ENCODE measurements at places on chromosomes 5 and 9.

GRCh38 chr9:127767410-127767809 lies 11.1 kb downstream of the SH2D3C start:
- DNase-seq = no peak

DNA sequence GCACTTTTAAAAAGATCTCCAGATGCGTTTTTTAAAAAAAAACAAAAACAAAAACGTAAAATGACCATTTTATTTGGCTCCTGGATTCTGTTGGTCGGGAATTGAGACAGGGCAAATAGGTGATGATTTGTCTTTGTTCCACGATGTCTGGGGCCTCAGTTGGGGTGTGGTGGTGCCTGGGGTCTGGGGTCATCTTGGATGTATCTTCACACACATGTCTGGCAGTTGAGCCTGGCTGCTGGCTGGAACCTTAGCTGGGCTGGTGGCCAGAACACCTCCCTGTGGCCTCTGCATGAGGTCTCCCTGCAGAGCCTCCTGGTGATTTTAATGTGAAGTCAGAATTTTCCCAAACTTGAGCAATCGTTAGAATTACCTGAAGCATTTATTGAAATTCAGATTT lies 42.5 kb upstream of the BASP1 start:
- no peak for DNase-seq

- no peak for DNase-seq
Observed at GRCh38 chr9:77421506-77422265, 226.4 kb downstream of the GNA14 start.

DNA sequence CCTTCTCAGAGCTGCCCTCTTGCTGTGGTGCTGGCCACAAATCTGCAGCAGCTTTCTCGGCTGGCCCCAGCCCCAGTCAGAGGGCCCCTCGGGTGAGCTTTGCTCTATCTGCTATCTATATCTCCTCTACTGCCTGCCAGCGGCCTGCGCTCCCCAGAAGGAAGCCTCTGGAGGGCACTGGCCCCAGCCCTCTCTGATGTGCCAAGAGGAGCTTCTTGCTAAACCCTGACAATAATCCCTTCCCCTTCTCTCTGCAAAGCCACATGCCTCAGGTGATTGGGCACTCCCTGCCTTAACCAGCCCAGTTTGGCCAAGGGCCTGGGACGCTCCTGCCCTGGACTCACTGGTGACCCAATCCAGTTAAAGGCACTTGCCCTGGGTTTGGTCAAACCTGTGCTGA lies 42.7 kb downstream of the CAMK2A start:
- no peak for DNase-seq

- DNase-seq = no peak
Observed at GRCh38 chr9:1871626-1872419, 143.3 kb upstream of the SMARCA2 start.

- DNase-seq = peak; percentile 42
Observed at GRCh38 chr9:133981589-133981957, 10.6 kb downstream of the VAV2 start.

DNA sequence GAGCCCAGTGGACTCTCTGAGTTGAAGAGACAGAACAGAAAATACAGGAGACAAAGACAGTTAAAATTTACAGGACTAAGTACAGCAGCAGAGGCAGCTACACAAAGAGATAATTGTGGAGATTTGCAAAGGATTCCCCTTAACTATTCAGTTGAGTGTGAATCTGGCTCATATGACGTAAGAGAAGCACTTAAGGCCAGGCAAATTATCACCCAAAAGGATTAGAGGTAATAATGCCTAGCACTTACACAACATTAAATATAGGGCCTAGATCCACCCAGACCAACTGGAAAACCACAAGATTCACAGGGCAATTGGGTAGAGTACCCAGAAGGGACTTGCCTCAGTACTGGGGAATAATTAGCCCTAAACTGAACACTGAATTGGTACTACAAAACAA lies 41.3 kb downstream of the ADAMTS6 start:
- no peak for DNase-seq

DNA sequence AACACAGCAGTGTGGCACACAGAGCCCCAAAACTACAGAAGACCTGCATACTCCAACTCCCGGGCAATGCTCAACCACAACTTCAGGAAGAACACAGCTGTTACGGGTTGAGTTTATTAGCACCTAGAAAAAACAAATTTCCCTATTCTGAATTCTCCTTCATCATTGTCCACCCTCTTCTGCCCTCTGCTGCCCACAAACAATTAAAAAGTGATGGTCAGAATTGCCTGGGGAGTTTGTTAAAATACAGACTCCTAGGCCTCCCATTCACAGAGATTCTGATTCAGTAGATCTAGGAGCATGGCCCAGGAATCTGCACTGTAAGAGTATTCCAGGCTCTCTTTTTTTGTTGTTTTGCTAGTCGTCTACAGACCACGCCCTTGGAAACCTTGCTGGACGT lies 310.6 kb downstream of the NDUFS4 start:
- DNase-seq = no peak

GRCh38 chr9:91196103-91196950 lies 165.4 kb downstream of the AUH start:
- no peak for DNase-seq

DNA sequence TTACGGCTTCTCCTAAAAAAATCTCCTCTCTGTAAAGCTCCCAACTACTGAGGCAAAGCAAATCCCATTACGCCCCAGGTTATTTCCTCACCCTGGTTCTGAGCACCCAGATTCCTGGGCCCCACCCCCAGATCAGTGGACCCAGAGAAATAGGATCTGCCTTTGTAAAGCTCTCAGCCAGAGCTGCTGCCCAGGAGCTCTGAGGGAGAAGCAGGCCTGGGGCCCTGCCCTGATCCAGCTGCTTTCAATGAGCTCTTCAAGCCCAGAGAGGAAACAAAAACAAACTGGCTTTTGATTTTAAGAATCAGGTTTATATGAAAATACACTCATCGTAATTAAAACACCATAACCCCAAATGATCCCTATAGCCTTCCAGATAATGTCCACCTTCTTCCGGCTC lies 124.5 kb downstream of the C5orf15 start:
- no peak for DNase-seq

- no peak for DNase-seq
Observed at GRCh38 chr5:133200256-133200655, 148.4 kb downstream of the HSPA4 start.

- peak; percentile 86 for DNase-seq
Observed at GRCh38 chr9:128420651-128421481, at the start of gene CERCAM. Gene CERCAM, plus strand, starts transcription at chr9:128420857. Its CDS starts 21 bp downstream, at chr9:128420878.

DNA sequence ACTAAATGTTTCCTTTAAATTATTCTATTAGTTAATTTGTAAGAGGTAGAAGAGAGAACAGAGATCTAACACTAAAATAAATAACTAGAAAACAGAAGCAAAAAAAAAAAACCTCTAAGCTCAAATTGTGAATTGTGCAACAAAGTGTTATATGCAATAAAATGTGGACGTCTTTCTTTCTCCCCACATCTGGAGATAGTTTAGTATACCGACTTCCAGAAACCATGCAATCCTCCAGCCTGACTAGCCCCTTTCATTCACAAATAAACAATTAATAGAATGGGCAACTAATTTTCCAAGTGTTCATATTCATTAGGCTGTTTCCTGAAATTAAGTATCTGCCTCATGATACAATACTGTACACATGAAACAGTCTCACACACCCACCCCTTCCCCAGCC lies 258.5 kb downstream of the BNC2 start:
- no peak for DNase-seq

GRCh38 chr9:98501819-98502218 lies 206.9 kb downstream of the GABBR2 start:
- DNase-seq = no peak

DNA sequence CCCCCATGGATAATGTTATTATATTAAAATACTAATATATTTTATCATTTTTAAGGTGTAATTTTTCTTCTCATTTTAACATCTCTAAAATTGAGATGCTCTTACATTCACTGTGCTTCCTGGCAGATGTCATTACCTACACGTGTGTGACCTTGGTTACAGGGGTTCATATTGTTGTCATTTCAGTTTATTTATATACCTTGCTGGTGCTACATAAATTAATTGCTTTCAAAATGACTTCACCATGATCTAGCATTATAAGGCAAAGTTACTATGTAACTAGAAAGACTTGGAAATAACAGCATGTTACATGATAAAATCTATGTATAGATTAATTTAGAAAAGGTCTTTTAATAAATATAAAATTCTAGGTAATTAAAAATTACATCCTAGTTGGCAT lies 60.9 kb downstream of the ARHGEF28 start:
- DNase-seq = no peak

GRCh38 chr9:137689745-137690529 lies 71.1 kb downstream of the EHMT1 start:
- DNase-seq = no peak

- DNase-seq = no peak
Observed at GRCh38 chr5:138470322-138471051, 5.2 kb downstream of the EGR1 start.

- no peak for DNase-seq
Observed at GRCh38 chr9:75960551-75960950, 70.1 kb downstream of the PCSK5 start.

DNA sequence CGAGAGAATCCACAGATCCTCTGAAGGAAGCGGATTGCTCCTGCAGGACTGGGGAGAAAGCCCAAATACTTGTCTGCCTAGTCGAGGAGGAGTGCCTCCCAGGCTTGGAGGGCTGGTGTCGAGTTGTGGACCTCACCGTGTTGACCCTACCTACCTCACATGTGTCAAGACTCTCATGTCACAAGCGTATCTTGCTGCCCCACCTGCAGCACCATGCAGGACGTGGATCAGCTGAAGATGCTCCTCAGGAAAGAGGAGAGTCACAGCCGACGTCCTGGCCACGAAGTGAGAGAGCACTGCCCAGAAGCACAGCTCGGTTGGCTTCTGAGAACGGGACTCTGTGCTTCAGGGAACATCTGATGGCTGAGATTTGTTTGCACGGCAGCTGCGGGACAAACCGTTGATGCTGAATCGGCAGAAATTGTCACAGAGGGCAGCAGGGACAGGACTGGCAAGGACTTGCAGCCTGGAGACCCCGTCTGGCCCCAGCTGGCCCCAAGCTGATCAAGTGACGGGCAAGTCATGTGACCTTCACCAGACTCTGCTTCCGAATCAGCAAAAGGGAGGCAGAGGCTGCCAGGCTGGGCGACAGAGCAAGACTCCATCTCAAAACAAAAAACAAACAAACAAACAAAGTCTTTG lies 119.1 kb upstream of the ITGA1 start:
- DNase-seq = peak; percentile 62

GRCh38 chr9:4417578-4418325 lies 72.5 kb upstream of the SLC1A1 start:
- DNase-seq = no peak

DNA sequence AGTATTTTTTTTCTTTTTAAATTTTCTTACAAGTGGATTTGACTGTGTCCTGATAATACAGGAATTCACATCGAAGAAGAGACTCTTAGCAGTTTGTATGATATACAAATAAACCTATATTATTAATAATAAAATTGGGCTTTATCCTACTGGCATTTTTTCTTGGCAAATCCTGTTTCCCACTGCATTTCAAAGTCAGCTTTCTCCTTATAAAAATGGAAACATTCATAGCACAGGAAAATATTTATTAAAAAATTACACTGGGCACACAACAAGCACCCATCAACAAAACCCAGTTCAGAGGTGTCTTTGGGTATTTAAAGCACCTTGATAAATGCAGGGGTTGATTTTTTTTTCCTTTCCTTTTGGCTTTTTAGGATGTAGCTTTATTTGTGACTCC lies 200.9 kb downstream of the MEF2C start:
- DNase-seq = no peak

DNA sequence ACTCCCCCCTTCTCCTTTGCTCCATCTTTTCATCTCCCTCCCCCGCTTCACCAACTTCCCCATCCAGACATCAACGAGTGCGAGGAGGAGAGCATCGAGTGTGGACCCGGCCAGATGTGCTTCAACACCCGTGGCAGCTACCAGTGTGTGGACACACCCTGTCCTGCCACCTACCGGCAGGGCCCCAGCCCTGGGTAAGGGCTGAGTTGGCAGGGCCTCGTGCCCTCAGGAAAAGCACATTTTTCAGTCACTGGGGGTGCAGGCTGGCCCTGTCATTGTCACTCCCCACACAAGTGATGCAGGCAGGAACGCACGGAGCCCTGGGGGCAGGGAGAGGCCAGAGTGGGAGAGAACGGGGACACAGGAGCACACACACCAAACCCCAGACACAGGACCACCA lies 12.4 kb upstream of the ASS1 start:
- DNase-seq = no peak

DNA sequence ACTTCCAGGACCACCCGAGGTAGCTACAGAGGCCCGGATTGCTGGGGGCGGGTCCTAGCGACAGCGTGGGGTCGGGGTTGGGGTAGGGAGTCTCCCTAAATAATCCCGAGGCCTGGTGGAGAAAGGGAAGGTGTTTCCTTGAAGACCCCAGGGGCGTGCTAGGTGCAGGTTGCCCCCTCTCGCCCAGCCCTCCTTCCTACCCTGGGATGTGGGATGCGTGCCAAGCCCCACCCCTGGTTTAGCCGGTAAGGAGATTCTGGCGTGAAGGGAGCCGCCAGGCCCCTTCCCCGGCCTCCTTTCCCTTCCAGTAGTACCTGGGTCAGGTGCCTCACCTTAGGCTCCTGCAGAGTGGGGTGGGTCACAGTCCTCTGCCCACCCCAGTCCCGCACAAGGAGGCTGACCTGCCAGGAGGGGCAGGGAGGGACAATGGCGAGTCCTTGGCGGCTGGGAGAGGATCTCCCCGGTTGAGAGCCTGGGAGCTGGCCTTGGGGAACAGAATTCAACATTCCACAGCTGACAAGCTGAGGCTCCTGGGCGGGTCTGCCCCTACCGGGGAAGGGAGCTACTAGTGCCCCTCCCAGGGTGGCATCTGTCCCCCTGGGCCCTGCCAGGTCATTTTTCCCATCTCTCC lies 674 bp downstream of the TSPAN17 start:
- peak; percentile 84 for DNase-seq

DNA sequence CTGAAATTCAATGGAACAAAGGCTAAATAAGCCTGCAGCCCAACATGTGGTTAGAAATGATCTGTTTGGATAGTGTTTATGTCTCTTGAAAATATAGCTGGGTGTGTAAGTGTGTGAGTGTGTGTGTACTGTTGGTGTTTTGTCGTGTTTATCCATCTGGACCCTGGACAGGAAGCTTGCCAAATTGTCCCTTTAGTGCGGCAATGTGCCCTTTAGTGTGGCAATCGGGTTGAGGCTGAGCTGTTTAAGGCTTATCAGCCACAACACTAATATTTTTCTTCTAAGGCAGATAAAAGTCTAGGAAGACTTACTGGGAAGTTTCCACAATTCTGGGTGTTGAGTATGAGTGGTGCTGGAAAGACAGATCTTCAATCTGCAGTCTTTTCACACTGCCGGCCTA lies 180.2 kb downstream of the YTHDC2 start:
- no peak for DNase-seq

DNA sequence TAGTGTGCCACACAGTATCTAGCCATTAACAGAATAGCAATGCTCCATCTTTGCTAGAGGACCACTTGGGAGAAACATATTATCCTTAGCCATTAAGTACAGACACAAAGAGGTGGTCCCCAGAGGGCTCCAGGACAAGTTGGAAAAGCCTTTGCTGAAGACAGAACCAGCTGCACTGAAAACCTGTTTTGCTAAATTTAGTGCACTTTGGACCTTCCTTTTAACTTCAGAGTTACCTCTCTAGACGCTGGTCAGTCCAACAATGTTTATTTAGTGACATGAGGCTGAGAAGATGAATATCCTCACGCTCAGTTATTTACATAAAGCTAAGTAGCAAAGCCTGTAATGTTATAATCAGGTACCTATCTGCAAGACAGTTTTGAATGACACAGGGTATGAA lies 265.0 kb upstream of the ZNF608 start:
- no peak for DNase-seq

Measured in spleen (tissue), 13 donors.